ENCODE measurements at places on chromosomes 2 and 18. TPM values are rescaled to one million over a fixed set of nuclear protein-coding genes. Genes with fewer than 3 reads are reported as not detected.

Gene STARD6
- 0.21 TPM for polyA plus RNA-seq

Gene STAM2
- 13.0 TPM for polyA plus RNA-seq

Gene NETO1
- polyA plus RNA-seq: 2.1 TPM

Gene C2orf92
- polyA plus RNA-seq: 13.1 TPM

Gene SERPINB4
- polyA plus RNA-seq: 48.3 TPM

Gene INPP5D
- polyA plus RNA-seq: 42.0 TPM

Gene ASIC4
- polyA plus RNA-seq: 0.23 TPM

Gene RTP5
- polyA plus RNA-seq: 3.7 TPM

Gene AMER3
- polyA plus RNA-seq: 0.02 TPM
